ENCODE measurements at places on chromosomes 13 and 19.

GRCh38 chr13:30354493-30355383 is 47.4 kb upstream of the KATNAL1 start:
- DNase-seq: no peak

DNA sequence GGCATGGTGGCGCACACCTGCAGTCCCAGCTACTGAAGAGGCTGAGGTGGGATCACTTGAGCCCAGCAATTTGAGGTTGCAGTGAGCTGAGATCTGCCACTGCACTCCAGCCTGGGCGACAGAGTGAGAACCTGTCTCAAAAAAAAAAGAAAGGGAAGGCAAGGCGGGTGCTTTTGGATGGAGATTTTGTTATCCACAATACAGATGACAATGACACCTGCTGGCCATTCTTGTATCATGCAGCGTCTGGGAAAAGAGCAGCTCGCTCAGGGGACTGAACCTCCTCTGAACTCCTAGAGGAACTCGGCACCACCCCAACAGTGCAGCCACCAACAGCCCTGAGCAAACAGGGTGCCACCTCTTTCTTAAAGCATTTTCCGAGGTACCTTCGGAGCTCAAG is 22.8 kb downstream of the HAUS8 start:
- DNase-seq: no peak

DNA sequence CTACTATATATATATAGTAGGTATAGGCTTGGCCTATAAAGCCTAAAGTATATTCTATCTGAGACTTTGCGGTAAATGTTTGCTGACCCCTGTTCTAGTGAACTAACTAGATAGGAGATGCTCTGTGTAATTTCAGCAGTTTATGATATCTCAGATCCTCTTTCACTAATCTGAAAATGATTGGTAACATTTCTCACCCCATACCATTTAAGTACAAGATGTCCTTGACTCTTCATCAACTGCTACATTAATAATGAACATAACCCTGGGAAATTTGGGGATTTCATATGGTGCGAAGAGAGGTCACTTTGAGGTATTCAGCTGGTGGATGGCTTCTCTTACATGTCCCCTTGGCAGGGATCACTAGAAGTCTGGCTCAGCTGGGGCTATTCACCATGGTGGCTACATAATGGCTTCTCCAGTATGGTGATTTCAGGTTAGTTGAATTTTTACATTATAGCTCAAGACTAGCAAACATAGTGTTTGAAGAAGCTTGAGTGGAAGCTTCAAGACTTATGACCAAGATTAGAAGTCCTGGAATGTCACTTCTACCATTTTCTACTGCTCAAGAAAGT is 103.6 kb upstream of the MYCBP2 start:
- DNase-seq: no peak

DNA sequence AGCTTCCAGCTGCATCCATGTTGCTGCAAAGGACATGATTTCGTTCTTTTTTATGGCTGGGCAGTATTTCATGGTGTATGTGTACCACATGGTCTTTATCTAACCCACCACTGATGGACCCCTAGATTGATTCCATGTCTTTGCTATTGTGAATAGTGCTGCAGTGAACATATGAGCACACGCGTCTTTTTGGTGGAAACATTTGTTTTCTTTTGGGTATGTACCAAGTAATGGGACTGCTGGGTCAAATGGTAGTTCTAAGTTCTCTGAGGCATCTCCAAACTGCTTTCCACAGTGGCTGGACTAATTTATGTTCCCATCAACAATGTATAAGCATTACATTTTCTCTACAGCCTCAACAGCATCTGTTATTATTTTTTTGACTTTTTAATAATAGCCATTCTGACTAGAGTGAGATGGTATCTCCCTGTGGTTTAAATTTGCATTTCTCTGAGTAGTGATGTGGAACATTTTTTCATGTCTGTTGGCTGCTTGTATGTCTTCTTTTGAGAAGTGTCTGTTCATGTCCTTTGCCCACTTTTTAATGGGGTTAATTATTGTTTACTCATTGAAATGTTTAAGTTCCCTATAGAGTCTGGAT is 6.8 kb upstream of the UBE2L5 start:
- DNase-seq: no peak

DNA sequence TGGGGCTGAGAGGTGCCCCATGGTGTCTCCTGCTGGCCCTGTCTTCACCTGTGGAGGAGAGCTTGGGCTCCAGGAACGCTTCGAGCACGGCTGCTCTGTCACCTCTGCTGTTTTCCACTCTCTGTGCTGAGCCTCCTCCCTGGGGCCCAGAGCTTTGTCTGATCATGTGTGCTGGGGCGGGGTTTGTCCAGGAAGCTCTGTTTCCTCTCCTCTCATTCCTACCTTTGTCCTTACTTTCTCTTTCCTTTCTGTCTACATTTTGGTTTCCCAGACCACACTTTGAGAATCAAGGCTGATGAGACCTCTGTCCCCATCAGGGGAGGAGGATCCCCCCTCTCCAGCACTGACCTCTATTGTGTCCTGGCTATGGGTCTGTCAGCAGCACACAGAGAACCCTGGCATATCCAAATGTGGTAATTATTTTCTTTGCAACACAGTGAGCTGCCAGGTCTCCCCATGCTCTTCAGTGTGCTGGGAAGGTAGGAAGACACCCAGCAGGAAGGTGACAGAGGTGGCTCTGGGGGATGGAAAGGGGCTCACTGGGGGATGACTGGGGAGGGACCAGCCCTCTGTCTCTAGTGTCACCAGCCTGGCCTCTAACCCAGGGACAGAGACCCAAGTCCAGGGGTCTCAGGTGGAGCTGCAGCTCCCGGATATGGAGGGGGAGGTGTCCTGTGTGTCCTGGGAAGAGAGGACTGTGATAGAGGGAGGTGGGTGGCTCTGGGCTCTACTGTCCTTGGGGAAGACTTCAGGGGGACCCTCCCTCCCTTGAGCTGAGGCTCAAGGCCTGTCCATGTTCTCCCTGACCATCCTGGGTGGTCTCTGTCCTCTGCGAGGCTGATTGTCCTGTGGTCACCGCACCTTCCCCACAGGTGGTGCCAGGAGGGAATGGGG is at the start of gene CEACAM1:
Gene CEACAM1 (minus strand): TSS at position 128 of the 894 bp plus-strand sequence. CDS start 107 bp downstream, at position 21.
- DNase-seq: peak; percentile 16

GRCh38 chr13:48506092-48506701 is 26.7 kb downstream of the RCBTB2 start:
- no peak for DNase-seq

GRCh38 chr13:29318741-29319140 is 276.7 kb downstream of the SLC7A1 start:
- no peak for DNase-seq

DNA sequence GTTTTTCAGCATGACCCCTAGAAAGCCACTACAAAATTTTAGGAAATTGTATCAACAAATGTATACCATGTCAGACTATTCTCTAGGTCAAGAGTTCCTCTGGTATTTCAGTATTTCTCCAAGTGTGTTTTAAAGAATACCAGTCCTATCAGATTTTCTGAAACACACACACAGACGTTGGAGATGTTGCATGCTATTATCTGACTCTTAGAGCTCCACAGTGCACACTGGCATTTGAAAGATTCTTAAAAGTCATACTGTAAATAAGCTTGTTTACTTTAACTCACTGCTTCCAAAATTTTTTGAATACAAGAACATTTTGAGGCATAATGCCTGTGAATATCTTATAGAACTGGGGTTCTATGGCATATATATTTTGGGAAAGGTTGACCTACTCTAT is 33.8 kb upstream of the VWA8 start:
- DNase-seq: no peak

GRCh38 chr19:51119101-51119500 is 5.6 kb upstream of the SIGLEC9 start:
- no peak for DNase-seq

DNA sequence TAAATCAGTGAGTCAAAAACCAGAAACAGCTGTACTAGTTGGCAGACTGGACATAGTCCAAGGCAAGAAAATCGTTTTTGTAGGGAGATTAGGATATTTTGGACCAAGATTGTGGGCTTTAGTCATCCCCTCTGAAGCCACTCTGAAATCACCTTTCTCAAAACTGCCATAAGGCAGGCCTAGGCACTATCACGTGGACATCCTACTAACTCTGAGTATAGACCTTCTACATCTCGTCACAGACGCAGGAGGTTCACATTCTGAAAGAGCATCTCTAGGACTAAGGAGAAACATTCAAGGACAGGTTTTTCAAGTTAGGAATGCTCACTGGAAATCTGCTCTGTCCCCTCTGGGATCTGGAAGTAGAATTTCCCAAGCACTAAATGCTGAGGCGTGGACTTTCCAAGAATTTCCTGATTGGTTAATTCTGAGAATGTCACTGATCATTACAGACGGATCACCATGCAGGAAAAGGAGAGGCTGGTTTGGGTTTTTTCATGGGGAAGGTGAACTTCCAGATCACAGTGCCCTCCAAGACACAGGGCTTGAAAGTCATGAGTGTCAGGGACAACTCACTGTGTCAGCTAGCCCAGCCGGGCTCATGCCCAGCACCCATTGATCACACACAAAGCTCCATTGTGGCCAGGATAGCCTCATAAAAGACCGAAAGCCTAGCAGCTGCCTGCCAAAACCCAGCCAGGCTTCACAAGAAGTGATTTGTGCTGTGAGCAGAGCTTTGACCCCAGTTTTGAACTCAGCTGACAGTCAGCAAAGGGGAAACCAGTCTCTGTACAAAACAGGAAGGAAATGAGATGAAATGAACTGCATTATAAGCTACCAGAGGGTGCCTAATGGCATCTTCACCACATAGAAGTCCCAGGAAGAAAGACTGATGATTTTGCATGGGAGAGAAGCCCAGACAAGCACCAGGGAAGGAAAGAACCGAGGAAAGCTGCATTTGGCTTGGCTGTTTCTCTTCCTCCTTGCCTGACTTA is 2.7 kb upstream of the RUBCNL start:
- no peak for DNase-seq

GRCh38 chr13:112850273-112850672 is 118.7 kb upstream of the MCF2L start:
- DNase-seq: no peak

DNA sequence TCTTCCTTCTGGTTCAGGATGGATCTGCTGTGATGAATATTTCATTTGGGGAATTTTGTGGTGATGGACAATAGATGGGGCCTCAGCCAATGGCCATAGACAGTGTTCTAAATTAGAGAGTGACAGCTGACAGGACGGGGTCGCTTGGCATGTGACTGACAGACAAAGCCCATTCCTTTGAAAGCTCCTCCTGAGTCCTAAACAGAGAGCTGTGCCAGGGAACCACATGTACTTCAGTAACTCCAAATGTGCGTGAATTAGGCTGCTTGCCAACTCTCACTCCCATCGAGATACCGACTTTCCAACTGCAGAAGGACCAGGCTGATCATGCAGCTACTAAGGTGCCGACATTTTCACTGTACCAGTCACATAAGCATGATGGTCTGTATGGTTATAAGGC is 187.7 kb downstream of the SHISA2 start:
- DNase-seq: peak; percentile 51

GRCh38 chr13:35765366-35765765 is 288.9 kb upstream of the MAB21L1 start:
- no peak for DNase-seq

DNA sequence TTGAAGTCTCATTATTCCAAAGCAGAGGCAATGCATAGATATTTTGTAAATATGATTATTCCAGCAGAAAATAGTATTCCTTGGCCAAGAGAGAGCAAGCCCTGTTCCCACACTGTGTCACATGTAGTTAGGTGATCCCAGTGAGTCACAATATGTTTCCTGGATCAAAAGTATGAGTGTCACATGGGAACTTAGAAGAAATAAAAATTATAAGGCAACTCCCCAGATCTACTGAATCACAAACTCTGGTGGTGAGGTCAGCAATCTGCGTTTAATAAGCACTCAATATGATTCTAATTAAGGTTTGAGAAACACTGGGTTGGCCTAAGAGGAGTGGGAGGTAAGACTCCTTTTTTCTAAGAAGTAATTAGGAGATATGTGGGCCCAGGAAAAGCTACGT is 1504.5 kb upstream of the PCDH20 start:
- DNase-seq: no peak

- DNase-seq: no peak
Observed at GRCh38 chr19:55443824-55444480, 852 bp upstream of the SHISA7 start.

- DNase-seq: no peak
Observed at GRCh38 chr19:51293571-51294210, 17.8 kb upstream of the IGLON5 start.

DNA sequence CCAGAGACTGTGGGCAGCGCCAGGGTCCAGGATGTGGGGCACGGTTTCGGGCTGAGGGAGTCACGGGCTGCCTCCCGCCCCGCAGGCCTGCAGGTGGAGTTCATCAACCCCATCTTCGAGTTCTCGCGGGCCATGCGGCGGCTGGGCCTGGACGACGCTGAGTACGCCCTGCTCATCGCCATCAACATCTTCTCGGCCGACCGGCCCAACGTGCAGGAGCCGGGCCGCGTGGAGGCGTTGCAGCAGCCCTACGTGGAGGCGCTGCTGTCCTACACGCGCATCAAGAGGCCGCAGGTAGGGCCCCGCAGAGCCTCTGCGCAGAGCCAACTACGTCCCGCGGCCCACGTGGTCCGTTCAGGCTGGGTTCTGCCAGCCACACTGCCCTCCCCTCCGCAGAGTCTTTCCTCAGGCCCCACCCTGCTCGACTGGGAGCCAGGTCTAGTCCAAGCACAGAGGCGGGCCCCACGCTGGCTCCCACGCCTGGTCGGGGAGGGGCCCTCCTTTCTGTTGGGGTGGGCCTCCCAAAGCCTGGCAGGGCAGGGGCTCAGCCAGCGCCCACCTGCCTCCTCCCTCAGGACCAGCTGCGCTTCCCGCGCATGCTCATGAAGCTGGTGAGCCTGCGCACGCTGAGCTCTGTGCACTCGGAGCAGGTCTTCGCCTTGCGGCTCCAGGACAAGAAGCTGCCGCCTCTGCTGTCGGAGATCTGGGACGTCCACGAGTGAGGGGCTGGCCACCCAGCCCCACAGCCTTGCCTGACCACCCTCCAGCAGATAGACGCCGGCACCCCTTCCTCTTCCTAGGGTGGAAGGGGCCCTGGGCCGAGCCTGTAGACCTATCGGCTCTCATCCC is 2.0 kb upstream of the POLD1 start:
- DNase-seq: no peak

DNA sequence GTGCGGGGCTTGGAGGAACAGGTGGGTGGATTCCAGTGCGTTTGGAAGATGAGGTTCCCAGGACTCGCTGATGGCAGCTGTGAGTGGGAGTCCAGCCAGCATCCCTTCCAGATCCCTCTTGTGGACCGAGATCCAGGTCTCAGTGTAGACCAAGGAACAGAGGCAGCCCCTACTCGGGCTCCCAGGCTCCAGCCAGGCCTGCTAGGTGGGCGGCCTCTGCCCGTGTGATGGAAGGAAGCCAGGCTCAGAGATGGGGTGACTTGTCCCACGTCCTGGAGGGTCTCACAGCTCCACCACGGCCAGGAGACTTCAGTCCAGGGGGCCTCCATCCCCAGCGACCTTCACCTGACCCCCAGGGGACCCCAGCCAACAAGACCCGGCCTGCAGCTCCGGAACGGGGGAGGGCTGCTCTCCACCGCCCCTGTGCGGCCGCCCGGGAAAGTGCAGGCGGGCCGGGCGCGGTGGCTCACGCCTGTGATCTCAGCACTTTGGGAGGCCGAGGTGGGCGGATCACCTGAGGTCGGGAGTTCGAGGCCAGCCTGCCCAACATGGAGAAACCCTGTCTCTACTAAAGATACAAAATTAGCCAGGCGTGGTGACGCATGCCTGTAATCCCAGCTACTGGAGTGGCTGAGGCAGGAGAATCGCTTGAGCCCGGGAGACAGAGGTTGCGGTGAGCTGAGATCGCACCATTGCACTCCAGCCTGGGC is 729 bp upstream of the MADCAM1 start:
- peak; percentile 36 for DNase-seq
